CMK (cell line): ENCODE measurements at places on chromosomes 3 and 15.
A peak's percentile ranks its signal among the peaks of the same experiment; 100 is the strongest.

DNA sequence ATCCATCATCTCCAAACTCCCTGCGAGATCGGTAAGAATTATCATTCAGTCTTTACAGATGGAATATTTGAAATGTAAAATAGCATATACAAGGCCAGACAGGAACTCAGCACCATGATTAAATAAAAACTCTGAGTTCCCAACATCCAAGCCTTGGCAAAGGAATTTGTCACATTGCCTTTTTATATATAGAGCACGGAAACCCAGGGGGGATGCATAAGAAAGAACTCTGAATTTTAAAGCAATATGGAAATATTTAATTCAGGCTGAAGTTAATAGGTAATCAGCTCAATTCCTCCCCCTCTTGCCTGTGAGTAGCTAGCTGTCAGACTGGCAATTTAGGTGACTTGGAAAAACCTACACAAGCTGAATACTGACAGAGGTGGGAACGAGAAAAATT lies 217.9 kb upstream of the KCNMB2 start:
- no peak for DNase-seq

GRCh38 chr3:34844323-34844620 lies 795.1 kb upstream of the ARPP21 start:
- DNase-seq, result no peak

DNA sequence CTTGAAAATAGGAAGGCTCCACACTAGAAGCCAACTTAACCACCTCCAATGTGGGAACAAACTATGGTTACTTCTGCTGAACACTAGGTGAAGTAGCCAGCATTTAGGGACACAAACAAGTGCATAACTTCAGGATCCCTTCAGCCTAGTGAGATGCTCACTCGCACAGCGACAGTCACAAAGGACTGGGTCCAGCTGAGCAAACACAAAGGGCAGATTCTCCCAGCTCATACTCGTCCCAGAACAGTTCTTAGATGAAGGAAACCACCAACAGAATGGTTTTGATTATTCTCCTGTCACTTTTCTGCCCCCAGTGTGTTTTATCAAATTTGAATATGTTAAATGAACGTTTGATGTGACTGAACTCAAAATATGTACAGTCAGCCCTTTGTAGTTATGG lies 201.6 kb downstream of the KCNAB1 start:
- DNase-seq, result no peak

GRCh38 chr3:193572426-193572908 lies 17.8 kb upstream of the ATP13A4 start:
- DNase-seq, result peak; percentile 29

- DNase-seq, result no peak
These were observed 68.1 kb downstream of the TMEM266 start for GRCh38 chr15:76127880-76128279.

- DNase-seq, result no peak
These were observed 24.8 kb downstream of the TTC23 start for GRCh38 chr15:99224372-99225214.

GRCh38 chr3:193857996-193858395 lies 265.0 kb downstream of the OPA1 start:
- no peak for DNase-seq

DNA sequence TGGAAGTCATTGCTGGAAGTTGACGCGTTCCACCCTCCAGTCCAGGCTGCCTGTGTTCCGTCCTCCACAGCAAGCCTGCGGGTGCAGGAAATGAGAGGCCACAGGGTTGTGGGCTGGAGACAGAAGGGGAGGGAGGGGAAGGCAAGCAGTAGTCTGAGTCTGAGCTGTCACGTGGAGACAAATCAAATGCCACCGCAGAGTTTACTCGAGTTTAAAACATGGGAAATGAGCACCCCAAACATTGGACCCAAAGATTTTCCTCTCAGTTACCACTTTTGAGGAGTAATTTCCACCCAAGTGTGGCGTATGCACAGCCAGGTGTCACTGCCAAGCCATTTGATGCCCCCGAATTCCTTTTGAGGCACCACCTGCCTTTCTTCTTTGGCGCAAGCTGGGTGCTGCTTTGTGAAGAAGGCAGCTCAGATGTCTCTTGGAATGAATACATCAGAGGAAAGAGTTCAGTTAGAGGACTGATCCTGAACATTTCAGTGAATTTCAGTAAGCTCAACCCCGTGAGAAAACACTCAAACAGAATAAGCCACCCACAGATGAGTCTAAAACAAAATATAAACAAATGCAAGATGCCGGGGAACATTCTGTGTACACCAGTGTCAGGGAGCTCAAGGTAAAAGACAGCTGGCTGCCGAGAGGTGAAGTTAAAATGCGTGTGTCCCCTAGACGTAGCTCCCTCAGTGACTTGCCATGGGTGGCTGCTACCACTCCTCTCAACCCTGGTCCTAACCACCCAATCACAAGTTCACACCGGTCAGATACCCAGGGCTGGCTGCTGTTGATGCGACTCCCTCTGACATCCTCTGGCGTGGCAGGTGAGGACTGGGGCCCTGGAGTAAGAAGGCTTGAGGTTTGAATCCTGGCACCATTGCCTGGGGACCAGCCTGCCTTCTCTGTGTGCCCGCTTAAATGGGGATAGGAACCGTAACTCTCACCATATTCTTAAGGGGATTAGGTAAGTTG lies 203.8 kb downstream of the UACA start:
- DNase-seq, result peak; percentile 54

DNA sequence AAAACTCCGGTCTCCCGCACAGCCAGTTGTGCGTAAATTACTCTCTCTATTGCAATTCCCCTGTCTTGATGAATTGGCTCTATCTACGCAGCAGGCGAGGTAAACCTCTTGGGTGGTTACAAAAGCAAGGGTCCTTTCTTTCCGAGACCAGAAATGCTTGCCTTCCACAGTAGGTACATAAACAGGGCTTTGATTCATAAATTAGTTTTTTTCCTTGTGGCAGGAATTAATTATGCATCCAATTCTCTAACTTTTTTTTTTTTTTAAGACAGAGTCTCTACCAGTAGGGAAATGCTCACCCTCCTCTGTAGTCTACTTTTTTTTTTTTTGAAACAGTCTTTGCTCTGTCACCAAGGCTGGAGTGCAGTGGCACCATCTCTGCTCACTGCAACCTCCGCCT lies 16.3 kb downstream of the CD80 start:
- DNase-seq, result no peak

DNA sequence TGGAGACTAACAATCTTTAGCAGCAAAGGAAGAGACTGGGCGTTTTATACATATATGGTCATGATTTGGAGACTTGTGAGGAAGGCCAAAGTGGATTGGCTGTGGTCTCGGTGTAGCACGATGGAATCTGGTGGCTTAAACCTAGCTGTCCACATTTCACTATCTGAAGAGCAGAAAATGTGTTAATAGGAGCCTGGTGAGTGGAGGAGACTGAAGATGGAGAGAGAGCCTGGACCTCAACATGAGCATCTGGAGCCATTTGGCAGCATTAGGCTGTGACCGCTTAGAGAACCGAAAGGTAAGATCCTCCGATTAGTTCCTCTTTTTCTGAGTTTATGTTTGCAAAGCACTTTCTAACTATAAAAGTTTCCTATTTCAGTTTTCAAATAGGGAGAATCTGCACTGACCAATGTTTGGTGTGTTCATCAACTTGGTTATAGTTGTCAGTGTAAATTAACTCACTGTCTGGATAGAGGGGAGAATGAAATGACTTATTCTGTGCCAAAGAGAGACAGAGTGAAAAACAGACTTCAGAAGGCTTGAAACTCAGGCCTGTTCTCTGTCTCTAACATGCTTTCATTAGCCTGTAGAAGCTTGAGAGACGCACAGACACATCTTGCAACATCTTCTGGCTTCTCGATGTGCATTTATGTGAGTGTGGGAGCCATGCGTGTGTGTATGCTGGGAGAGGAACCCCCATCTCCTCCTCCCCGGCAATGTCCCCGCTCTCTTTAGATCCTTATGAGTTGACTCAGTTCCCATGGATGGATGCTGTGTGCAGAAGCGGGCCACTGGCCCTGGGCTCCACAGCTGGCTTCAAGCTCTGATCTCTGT lies 244.7 kb upstream of the TBL1XR1 start:
- no peak for DNase-seq

DNA sequence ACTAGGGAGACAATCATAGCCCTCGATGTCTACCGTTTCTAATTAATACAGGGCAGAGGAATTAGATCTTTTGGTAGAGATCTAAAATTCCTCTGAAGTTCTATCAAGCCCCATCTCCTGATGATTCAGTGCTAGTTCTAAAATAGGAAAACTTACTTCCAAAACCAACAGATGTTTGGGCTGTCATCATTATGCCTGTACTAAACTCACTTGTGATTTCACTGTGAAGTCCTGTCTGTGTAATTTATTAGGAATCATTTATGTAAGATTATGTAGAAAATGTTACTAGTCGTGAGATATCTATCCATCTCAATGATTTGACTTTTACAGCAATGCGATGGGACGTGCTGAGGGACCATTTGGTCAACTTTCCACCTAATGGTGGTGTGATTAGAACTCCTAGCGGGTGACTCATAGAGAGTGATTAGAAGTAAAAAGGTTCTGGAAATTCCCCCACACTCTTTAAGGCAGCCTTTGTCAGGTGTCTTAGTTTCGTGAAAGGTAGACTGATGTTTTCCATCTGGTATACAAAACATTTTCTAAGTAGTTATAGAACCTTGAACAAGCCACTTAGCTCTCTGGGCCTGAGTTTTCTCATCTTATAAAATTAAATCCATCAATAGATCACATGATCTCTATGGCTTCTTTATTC lies 34.2 kb downstream of the LIPC start:
- no peak for DNase-seq

GRCh38 chr3:71815340-71816067 lies 30.6 kb upstream of the PROK2 start:
- DNase-seq, result no peak

DNA sequence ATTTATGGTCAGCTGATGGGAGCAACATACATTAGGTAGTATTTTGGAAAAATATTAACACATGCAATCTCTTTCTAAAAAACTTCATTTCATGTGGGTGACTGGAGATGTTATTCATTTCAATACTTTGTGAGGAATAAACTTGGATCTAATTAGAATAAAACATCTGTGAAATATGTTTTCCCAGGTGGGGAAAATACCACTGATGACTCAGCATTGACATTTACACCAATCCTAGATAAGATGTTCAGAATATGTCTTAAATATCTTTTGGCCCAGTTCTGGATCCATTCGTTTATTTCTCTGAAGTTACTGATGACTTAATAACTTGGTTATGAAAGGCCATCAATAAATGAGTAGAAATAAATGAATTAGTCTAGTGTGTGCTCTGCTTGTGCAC lies 247.6 kb downstream of the CHST2 start:
- DNase-seq, result no peak

DNA sequence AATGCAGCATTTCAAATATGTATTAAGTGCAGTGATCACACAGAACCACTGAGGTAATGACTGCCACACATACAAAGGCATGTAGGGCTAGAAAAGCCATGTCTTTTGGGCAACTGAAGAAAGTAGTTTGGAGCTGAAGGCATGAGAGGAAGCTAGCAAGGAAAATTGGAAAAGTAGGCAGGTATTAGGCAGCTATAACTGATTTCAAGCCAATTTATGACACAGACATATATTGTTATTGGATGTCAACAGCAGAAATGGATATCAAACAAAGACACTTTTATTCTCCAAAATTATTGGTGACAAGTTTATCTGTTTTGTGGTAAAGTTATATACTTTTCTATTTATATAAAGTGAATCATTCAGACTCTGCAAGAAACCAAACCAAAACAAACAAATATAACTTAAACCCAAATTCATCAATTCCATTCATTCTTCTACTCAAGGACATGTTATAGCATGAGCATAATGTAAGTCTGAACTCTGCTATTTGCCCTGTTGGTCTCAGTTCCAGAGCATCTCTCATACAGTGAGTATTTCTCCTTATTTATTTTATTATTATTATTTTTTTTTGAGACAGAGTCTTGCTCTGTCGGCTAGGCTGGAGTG lies 307.4 kb upstream of the COL8A1 start:
- DNase-seq, result no peak

GRCh38 chr15:82890995-82891390 lies 61.5 kb downstream of the HOMER2 start:
- DNase-seq, result no peak

- no peak for DNase-seq
These were observed 48.3 kb downstream of the CCDC12 start for GRCh38 chr3:46928282-46928681.

DNA sequence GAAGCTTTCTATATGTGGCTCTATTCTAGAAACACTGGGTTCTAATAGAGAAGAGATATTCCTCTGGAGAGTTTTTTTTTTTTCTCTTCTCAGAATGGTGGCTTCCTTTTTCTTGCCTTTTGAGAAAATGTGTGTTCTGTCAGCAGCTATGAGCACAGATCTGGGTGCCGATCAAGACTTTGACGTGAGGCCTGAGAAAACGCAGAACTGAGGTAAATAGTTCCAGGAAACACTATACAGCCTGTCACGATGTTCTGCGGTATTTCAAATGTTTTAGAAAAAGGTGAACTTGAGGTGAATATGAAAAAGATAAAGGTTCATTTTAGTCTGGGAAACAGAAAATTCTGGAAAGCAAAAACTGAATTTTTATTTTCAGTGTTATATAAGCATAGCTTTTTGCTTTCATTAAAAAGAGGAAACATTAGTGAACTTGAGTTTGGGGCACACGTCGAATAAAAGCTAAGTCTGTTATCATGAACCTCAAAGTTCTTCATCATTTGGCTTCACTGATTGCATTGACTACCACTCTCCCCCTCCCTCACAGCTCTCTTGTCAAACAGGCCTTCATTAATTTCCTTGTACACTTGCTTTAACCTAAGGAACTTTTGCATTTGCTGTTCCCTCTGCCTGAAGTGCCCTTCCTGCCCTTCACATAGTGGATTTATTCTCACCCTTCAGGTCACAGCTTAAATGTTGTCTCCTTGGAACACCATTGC lies 265.1 kb downstream of the NFKBIZ start:
- DNase-seq, result no peak

GRCh38 chr3:8499181-8499611 lies 2.4 kb upstream of the LMCD1 start:
- DNase-seq, result no peak

DNA sequence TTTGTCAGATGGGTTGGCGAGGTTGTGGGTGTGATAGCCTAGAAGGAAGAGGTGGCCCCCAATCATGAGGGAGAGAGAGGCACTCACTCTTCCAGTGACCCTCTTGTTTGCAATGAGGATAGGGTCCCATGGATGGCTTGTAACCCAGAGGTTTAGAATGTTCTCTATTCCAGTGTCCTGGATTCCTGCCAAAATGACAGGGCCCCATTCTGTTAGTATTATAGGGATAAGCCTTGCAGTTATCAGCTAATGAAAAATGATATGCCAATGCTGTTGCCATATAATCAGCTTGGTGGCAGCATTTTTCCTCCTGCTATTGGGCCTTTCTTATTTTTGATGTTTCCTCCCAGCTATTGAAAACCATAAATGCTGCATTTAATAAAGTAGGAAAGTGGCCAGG lies 23.3 kb upstream of the SENP7 start:
- DNase-seq, result no peak

DNA sequence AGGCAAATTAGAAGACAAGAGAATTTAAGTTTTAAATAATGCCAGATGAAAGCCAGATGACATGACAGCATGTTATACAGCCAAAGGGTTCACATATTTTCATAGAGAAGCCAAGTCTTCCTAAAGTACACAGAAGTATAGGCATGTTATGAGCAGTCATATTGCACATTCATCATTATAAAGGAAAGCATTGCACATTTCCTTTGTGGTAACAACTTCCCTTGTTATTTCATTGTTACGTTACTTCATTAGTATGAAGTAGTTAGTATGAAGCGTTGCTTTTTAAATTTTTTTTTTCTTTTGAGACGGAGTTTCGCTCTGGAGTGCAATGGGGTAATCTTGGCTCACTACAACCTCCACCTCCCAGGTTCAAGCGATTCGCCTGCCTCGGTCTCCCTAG lies 4.6 kb upstream of the ABCC5 start:
- DNase-seq, result no peak
